ENCODE measurements at places on chromosomes 11 and 22.

DNA sequence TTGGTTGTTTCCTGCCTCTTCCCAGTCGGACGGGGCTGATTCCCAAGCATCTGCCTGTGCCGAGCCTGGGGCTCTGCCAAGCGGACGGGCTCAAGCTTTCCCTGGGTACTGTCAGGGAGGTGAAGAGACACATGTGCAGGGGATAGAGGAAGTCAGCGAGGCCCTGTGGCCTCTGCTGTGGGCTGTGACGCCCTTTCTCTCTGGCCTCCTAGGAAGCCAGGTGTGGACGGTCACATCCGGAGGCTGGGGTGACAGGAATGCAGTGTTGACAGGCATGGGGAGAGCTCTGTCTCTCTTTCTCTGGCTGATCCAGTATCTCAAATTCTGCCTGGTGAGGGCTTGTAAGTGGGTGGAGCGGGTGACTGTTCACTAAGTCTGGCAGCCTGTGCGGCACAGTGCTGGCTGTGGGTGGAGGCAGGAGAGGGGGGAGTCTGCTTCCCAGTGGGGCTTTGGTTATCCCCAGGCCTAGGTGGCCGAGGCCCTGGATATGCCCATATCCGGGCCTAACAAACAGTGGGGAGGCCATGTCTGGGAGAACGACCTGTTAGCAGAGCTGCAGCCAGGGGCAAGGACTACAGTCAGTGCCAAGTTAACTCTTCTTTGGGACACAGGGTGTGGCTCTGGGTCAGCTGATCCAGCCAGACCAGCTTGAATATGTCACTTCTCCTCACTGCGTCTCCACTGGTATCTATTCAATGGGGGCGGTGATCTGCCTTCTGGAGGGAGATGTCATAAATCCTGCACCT, 1.9 kb downstream of the KCTD17 start:
- no peak for DNase-seq

- DNase-seq, result no peak
These were observed 41.7 kb downstream of the THAP12 start for GRCh38 chr11:76339221-76339620.

- no peak for DNase-seq
These were observed 35.6 kb downstream of the MARK2 start for GRCh38 chr11:63874511-63874910.

GRCh38 chr11:27830206-27830605, 130.0 kb upstream of the BDNF start:
- no peak for DNase-seq

DNA sequence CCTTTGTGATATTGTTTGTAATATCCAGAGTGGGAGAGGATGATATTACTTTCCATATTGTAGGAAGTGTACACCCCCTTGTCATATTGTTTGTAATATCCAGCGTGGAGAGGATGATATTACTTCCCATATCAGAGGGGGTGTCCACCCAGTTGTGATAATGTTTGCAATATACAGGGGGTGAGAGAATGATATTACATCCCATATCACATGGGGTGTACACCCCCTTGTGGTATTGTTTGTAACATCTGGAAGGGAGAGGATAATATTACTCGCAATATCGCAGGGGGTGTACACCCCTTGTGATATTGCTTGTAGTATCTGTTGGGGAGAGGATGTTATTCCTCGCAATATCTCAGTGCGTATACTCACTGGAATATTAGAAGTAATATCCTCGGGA, 61.5 kb downstream of the PRSS23 start:
- no peak for DNase-seq

- DNase-seq, result no peak
These were observed 17.8 kb upstream of the CARS1 start for GRCh38 chr11:3074912-3075589.

- DNase-seq, result no peak
These were observed 35.4 kb downstream of the C22orf42 start for GRCh38 chr22:32123657-32124056.

GRCh38 chr11:128206461-128206860, 380.9 kb downstream of the ETS1 start:
- DNase-seq, result no peak

GRCh38 chr22:43136255-43136654, 6.9 kb downstream of the MCAT start:
- DNase-seq, result no peak

GRCh38 chr11:105754260-105754659, 144.4 kb downstream of the GRIA4 start:
- DNase-seq, result no peak

- DNase-seq, result no peak
These were observed 45.7 kb downstream of the CYTH4 start for GRCh38 chr22:37328017-37328416.

DNA sequence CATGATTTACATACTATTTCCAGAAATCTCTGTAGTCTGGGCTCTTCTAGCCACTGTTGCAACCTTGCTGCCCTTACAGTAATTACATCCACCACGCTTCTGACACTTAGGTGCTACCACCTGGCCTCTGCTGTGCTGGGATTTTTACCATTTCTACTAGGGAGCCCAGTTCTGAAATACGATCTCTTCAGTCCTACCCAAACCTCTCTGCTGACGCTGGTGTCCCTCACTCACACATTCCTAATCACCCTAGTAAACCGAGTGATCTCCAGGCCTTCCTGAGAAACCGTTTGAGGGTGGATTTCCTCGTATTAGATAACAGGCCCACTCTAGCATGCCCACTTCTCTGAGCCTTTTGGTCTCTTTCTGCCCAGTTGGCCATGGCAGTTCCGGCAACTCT, 588.9 kb upstream of the CADM1 start:
- no peak for DNase-seq

DNA sequence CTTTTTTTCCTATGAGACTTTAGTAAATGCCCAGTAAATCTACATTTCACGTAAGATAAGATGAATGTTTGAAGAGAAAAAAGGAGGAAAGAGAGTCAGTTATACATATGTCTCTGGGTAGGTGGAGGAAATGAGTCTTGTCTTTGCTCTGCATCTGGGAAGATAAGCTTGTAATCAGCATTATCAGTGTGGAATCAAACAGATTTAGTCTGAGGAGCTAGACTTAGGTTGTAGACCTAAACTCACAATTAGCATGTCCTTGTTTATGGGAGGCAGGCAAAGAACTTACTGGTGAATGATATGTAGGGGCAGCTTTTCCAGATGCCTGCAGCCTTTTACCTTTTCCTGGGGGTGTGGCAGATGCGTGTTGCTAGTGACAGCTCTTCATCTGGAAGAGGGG, 962.3 kb downstream of the TBC1D22A start:
- DNase-seq, result no peak

GRCh38 chr11:126791446-126791845, 209.1 kb downstream of the KIRREL3 start:
- DNase-seq, result no peak

DNA sequence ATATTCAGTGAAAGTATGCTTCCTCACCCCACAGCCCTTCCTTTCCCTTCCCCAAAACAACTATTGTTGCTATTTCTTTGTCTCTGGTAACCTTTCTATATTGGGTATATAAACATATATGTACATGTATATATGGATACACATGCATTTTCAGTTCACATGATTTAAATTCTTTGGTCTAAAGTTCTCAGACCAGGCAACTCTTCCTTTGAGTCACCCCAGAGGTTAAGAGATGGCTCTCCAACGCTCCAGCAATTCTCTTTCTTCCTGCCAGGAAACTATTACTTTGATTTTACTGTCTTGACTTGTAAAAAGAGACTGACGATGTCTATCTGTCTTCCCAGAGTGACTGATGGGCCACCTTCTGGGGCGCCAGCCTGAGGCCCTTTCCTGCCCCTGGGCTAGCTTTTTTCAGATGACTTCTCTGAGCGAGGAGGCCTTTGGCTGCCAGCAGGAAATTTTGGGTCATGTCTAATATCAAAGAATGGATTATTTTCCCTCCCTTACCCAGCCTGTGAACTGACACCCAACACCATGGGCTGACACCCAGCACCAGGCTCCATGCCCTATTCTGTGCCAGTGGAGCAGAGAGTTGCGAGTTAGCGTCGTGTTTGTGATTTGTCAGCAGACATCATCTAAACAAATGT, 14.4 kb upstream of the ST3GAL4 start:
- DNase-seq, result no peak

DNA sequence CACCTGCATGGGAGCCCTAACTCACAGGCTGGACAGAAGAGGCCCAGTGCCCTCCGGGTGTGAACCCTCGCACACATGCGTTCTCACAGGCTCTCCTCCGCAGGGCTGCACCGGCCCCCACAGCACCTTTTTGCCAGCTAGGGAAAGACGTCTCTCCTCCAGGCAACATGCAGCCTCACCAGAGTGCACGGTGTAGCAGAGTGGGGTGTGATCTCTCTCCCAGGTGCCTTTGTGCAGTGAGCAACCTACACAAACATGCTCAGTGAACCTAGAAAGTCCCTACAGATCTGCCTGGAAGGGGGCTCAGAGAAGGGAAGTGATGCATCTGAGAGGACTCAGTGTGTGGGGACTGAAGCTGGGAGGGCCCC, 3.7 kb upstream of the CARNS1 start:
- DNase-seq, result no peak

DNA sequence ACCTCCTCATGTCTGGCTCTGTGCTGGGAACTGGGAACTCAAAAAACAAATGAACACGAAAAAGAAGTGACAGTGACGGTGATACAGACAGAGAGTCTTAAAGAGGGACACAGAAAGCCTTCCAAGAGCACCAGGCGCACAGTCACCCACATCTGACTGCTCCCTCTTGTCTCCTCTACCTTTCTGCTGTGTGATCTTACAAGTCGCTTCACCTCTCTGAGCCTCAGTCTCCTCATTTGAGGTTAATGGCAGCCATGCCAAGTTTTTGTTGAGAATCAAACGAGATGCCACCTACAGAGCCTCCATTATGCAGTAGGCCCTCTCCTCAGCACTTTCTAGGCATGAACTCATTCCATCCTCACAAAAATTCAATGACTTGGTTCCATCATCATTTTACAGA, 3.7 kb downstream of the LRRC32 start:
- peak; percentile 55 for DNase-seq

GRCh38 chr22:28773461-28773867, 969 bp downstream of the CCDC117 start:
- DNase-seq, result no peak

DNA sequence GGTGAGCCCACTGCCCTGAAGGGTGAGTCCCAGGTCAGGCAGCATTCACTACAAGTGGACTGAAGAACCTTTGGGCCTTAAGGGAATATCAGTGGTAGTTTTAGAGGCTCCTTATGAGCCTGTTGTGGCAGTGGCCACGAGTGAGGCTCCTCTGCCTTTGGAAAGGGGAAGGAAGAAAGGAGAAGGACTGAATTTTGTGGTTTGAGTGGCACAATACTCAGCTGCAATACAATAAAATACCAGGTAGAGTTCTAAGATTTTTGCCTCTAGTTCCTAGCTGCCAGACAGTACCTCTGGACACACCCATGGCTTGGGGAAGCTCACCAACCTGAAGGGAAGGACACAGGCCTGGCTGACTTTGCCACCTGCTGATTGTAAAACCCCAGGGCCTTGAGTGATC, 260.9 kb downstream of the DYNC2H1 start:
- DNase-seq, result no peak

GRCh38 chr22:26170795-26171580, 1.7 kb downstream of the SEZ6L start:
- no peak for DNase-seq

GRCh38 chr11:71489311-71490043, 36.5 kb downstream of the NADSYN1 start:
- no peak for DNase-seq

DNA sequence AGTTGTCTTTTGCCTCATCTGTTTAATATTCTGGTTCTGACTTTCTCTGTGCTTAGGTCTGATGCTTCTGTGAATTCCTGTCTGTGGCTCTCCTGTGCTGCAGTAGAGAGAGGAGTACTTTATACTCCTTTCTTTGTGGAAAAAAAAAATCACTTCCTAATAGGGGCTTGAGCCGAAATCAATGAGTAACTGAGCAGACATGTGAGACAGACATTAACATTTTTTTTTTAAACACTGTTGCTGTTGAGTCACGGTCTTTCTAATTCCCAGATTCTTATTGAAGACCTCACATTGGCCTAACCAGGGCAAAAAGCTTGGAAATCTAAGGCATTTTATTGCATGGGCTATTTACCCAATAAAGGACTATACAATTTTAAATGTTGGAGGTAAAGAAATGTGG, 86.1 kb downstream of the GRM5 start:
- no peak for DNase-seq

DNA sequence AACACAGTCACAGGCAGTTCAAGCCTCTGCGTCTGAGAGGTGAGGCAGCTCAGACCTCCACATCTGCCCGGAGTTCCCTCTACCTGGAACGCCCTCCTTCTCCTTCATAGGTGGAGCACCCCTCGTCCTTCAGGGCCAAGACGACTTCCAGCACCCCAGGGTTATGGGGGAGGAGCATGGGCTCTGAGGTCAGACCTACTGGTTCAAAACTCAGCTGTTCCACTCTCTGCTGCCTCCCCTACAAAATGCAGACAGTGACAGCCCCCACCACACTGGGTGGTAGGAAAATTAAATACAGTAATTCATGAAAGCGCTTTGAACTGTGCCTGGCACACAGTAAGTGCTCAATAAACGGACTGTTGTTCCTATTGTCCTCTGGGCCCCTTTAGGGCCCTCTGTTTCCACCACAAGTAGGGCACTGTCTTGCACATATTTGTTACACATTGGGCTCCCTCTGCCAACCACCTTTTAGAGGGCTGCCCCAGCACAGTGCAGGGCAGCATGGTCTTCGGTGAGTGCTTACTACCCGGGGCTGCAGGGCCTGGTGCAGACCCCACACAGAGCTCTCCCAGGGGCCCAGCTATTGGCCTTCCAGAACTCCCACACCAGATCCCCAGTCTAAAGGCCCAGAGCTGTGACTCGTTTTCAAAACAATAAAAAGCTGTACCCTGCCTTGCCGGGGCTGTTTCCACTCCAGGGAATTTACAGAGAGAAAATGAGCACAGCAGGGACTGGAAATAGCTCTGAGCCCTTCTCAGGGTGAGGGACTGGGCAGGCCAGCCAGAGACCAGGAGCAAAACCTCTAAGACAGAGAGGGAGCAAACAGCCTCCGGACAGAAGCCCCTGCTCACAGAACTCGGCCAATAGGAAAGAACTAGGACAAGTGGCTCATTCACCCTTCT, 2.5 kb downstream of the TMEM184B start:
- no peak for DNase-seq

Data from coronary artery (tissue), 2 donors.